ENCODE measurements at places on chromosomes 12 and 14. TPM values are rescaled to one million over a fixed set of nuclear protein-coding genes. Genes with fewer than 3 reads are reported as not detected.

The KRT77 gene
- not detected for polyA plus RNA-seq

The CLEC6A gene
- not detected for polyA plus RNA-seq

DNA sequence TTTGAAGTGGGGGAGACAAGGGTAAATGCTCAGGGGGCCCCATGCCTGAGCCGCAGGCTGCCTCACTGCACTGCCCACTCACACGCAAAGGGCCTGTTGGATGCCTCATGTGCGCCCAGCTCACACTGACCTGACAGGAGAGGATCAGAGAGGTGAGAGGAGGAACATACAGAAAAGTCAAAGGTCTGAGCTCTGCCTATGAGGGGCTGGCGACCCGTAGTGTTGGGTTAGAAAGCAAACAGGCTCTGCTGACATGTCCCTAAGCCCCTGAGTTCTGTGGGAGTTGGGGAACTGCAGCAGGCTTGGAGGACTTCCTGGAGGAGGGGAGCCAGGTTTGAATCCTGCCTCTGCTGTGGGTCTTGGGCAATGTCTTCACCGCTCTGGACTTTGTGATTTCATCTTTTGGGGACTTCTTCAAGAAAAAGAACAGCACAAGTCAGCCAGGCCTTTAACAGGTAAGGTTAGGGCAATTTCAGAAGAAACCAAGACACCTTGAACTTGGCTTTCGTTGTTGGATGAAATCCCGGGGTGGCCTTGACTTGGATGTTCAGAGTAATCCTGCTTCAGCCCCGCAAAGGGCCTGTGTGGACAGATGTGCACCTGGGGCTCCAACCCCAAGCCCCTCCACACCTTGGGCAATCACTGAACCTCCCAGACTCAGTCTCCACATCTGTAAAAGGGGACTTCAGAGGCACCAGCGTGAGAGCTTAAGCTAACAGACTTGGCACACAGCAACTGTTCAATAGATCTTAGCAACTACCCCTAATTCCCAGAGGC is 116.8 kb downstream of the SCARB1 start:
- no peak overlapping the region for H3K4me3 ChIP-seq
- peak overlapping the region; percentile 90 for H3K27ac ChIP-seq
- H3K27me3 ChIP-seq: no peaks in the 10 kb centered on the region
- H3K4me1 ChIP-seq: peaks cover 13% of the 10 kb centered on the region
- no peak for DNase-seq

DNA sequence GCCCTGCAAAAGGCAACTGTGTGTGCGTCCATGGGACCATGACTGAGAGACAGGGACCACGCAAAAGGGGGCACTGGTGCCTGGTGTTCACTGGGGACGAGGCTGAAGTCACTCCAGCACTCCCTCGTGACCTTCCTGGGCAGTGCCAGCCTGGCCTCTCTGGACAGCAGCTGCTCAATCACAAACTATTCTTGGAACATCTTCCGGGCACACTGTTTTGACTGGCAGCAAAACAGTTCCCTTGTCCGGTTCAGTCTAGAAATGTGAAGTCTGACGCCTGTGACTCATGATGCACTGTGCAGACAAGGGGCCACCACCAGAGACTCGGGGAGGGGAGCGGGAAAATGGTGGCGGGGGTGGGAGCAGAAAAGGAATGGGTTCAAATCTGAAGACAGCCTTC is 20.8 kb downstream of the SNRNP35 start:
- peak; percentile 65 for DNase-seq
- H3K4me3 ChIP-seq: no peak overlapping the region
- H3K36me3 ChIP-seq: peaks cover 94% of the 10 kb centered on the region
- peaks cover 15% of the 10 kb centered on the region for H3K4me1 ChIP-seq

The SELPLG gene
- 0.88 TPM for polyA plus RNA-seq

- no peak overlapping the region for H3K27ac ChIP-seq
- H3K4me1 ChIP-seq: peaks cover 38% of the 10 kb centered on the region
- H3K4me3 ChIP-seq: no peak overlapping the region
- H3K36me3 ChIP-seq: peaks cover 4% of the 10 kb centered on the region
Observed at GRCh38 chr12:27639265-27639664, 57.0 kb upstream of the REP15 start.
